Mammary microvascular endothelial cell (primary cell): ENCODE measurements at places on chromosomes 6 and 20. TPM values are rescaled to one million over a fixed set of nuclear protein-coding genes. Genes with fewer than 3 reads are reported as not detected.

The PRKN gene
- total RNA-seq = 0.13 and 0.34 TPM in 2 replicates

The PKIB gene
- total RNA-seq = 0.15 TPM in 1 of 2 replicates, not detected in the other

The CDSN gene
- not detected in 2 replicates for total RNA-seq

The CLPSL1 gene
- total RNA-seq = not detected in 2 replicates

The GPX5 gene
- not detected in 2 replicates for total RNA-seq

The NT5E gene
- total RNA-seq = 245 and 258 TPM in 2 replicates

The C6orf163 gene
- 0.74 and 1.00 TPM in 2 replicates for total RNA-seq

The EZR gene
- total RNA-seq = 103 and 110 TPM in 2 replicates

The DEF6 gene
- total RNA-seq = 0.44 and 1.5 TPM in 2 replicates

The SPATS1 gene
- total RNA-seq = not detected in 2 replicates

The MYCT1 gene
- total RNA-seq = 120 and 122 TPM in 2 replicates

The CD83 gene
- 1.2 and 1.9 TPM in 2 replicates for total RNA-seq

The TCF21 gene
- total RNA-seq = not detected in 2 replicates

The GJA10 gene
- not detected in 2 replicates for total RNA-seq

The SDC4 gene
- total RNA-seq = 46.2 and 47.0 TPM in 2 replicates

The SLC17A9 gene
- total RNA-seq = 12.0 and 13.1 TPM in 2 replicates

The CENPW gene
- 28.8 and 33.8 TPM in 2 replicates for total RNA-seq

The TM9SF4 gene
- 29.7 and 31.0 TPM in 2 replicates for total RNA-seq

The RSPO3 gene
- 0.15 and 0.20 TPM in 2 replicates for total RNA-seq

The SNAP91 gene
- total RNA-seq = 0.15 TPM in 1 of 2 replicates, not detected in the other

The FARS2 gene
- 15.1 and 16.1 TPM in 2 replicates for total RNA-seq

The KCNG1 gene
- total RNA-seq = 0.87 and 1.3 TPM in 2 replicates

The NR2E1 gene
- not detected in 2 replicates for total RNA-seq

The MCHR2 gene
- total RNA-seq = not detected in 2 replicates

The EXOC2 gene
- 39.0 and 39.9 TPM in 2 replicates for total RNA-seq

The PEDS1 gene
- 59.4 and 61.5 TPM in 2 replicates for total RNA-seq

The ULBP1 gene
- total RNA-seq = 0.87 and 0.94 TPM in 2 replicates

The PROKR2 gene
- not detected in 2 replicates for total RNA-seq

The EPPIN gene
- not detected in 2 replicates for total RNA-seq

The PNISR gene
- total RNA-seq = 18.4 and 20.1 TPM in 2 replicates

The FNDC11 gene
- 0.69 and 0.80 TPM in 2 replicates for total RNA-seq

The CALHM4 gene
- total RNA-seq = 0.87 TPM in 1 of 2 replicates, not detected in the other

The PRRT1 gene
- not detected in 2 replicates for total RNA-seq

The OPRL1 gene
- 0.54 and 0.67 TPM in 2 replicates for total RNA-seq

The NAPB gene
- total RNA-seq = 1.7 and 3.5 TPM in 2 replicates

The IPCEF1 gene
- total RNA-seq = 0.20 and 0.34 TPM in 2 replicates

The COL9A3 gene
- total RNA-seq = 0.79 TPM in 1 of 2 replicates, not detected in the other

The SPEF1 gene
- not detected in 2 replicates for total RNA-seq

The CLIC5 gene
- 0.34 and 0.67 TPM in 2 replicates for total RNA-seq

The FKBP1C gene
- total RNA-seq = 0.27 and 0.34 TPM in 2 replicates

The TMEM200A gene
- total RNA-seq = 0.27 and 0.30 TPM in 2 replicates

The TRAPPC3L gene
- total RNA-seq = 0.10 TPM in 1 of 2 replicates, not detected in the other

The RNF144B gene
- 74.5 and 77.0 TPM in 2 replicates for total RNA-seq

The HTR1E gene
- total RNA-seq = not detected in 2 replicates

The ALDH5A1 gene
- 0.25 and 0.40 TPM in 2 replicates for total RNA-seq
